Right renal pelvis (tissue), 4 donors: ENCODE measurements at places on chromosomes 1 and 21. TPM values are rescaled to one million over a fixed set of nuclear protein-coding genes. Genes with fewer than 3 reads are reported as not detected.

GRCh38 chr1:154407198-154408091, 2.3 kb downstream of the IL6R start:
- no peak for DNase-seq

DNA sequence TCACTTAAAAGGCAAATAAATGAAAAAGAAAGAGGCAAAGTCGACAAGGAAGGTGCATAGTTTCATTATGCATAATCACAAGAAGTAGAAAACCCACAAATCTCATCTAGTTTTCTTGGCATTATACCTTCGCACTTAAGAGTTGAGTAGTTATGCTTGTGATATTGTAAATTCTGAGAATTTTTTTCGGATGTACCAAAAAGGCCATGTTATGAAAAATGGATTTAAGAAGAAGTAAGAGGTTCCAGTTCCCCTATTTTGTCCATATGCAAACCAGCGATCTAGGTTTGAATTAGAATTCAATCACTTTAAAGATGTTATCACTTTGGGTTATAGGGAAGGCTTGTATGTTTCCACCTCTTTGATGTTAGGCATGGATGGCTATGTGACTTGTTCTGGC, 7.9 kb upstream of the ERICH3 start:
- DNase-seq = no peak

GRCh38 chr1:196887515-196888239, at the start of gene CFHR4:
TSS of gene CFHR4 (plus strand) at chr1:196888052. CDS start at chr1:196888151, 99 bp downstream.
- DNase-seq = no peak

DNA sequence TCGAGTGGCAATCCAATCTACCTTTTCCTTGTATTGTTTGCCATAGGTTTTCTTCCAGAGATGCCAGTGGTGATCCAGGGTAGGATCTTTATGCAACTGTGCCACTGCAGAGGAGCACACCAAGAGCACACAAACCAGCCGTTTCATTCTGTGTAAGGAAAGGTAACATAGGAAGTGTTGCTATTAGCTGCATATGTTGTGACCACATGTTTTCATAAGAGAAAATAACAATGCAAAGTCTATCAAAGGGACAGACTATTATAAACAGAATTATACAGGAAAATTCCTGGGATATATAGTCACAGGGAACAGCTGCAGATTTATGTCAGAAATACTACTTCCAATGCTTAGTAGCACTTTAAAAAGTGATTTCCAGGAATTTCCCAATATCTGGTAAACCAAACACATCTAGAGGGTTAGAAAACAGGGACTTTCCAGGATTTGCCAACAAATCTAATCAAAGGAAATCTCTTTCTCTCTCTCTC, 919 bp downstream of the CTSS start:
- no peak for DNase-seq

- no peak for DNase-seq
These were observed 5.9 kb upstream of the PTPRF start for GRCh38 chr1:43524804-43525203.

DNA sequence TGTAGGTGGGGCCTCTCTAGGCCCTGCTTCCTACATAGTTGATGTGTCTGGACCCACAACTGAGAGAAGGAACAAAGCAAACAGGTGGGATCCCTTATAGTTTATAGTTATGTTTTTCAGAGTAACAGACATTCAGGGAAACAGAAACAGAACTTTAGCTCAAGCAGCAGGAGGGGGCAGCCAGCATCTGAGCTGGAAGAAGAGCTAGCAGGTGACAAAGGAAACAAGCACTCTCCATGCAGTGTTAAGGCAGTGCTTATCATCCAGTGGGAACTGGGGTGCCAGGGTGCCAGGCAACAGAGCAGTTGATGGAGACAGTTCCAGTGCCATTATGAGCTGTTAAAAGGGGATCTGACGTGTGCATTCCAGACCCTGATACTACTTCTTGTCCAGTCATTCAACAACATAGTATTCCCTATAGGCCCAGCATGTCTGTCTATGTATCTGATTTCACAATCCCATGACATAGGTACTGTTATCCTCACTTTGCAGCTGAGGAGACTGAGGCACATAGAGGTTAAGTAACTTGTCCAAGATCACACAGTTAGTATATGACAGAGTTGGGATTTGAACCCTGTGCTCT, 13.5 kb downstream of the HIVEP3 start:
- DNase-seq = no peak

GRCh38 chr1:12158357-12159092, 8.3 kb upstream of the TNFRSF1B start:
- DNase-seq = no peak

Gene GNG4
- polyA plus RNA-seq = 4.6 TPM

Gene KCNK1
- 7.2 TPM for polyA plus RNA-seq

Gene PTPN22
- polyA plus RNA-seq = 0.44 TPM
